ENCODE measurements at places on chromosomes 16 and 17.

GRCh38 chr17:64687961-64688360, 25.9 kb upstream of the SMURF2 start:
- no peak for DNase-seq

DNA sequence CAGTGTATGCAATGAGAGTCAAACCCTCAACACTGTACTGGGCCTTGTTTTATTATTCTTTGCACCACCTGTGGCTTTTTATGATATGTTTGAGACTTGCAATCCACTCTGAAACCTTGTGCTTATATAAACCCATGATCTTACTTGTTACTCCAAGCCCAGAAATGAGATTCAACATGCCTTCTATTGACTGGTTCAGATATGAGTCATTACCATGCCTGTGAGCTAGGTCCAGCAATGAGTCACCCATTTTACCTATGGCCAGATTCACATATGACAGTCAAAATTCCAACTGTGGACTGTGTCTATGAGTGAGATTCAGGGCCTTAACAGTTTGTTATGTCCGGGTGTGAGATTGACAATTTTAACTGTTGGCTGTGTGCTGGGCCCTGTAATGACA, 1846.1 kb downstream of the TP53TG3F start:
- no peak for DNase-seq

GRCh38 chr16:60744198-60744597, 1292.0 kb downstream of the CDH8 start:
- DNase-seq = no peak

DNA sequence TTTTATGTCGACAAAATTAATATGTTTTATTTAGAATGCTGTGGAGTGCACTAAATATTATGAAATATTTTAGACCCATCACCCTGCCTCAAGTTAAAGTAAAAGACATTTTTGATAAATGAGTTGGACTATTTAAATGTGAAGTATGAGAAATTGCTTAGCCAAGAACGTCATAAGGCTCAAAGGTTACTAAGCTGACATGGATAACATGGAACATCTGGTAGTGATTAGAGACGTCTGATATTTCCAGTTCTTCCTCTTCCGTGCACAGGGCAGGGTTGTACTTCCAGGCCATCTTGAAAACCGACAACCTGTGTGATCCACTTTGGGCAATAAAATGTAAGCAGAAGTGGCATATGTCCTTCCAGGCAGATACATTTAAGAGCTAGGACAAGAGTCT, 7.2 kb upstream of the CCL8 start:
- DNase-seq = no peak

DNA sequence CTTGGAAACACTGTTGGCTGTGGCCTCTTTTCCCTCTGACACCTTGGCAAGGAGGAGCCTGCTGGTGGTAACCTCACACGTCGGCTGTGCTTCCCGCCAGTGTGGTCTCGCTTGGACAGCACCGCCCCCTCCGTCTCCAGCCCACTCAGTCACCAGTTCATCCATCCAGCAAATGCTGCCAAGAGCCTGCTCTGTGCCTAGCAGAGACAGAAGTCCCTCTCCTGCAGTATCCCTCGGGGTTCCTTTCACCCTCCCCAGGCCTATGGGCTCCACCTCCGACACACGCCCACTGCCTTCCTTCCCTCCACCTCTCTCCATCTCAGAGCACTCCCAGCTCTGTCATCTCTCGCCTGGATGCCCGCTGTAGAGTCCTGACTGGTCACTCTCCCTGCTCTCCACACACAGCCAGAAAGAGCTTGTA, 12.3 kb downstream of the CACNG4 start:
- no peak for DNase-seq

GRCh38 chr17:43768382-43768781, 9.8 kb upstream of the SOST start:
- no peak for DNase-seq

DNA sequence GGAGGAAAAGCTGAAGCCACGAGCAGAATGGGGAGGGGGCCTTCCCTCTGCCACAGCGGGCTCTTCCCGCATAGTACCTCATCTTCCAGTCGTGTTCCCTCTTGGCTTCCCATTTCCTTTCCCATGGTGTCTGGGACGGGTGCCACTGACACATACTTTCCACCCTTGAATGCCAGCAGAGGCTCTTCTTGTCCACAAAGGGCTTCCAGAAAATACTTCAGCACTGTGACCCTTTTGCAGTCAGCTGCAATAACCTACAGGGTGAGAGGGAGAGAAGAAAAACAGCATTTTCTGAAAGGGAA, 30.7 kb downstream of the HIC1 start:
- no peak for DNase-seq

DNA sequence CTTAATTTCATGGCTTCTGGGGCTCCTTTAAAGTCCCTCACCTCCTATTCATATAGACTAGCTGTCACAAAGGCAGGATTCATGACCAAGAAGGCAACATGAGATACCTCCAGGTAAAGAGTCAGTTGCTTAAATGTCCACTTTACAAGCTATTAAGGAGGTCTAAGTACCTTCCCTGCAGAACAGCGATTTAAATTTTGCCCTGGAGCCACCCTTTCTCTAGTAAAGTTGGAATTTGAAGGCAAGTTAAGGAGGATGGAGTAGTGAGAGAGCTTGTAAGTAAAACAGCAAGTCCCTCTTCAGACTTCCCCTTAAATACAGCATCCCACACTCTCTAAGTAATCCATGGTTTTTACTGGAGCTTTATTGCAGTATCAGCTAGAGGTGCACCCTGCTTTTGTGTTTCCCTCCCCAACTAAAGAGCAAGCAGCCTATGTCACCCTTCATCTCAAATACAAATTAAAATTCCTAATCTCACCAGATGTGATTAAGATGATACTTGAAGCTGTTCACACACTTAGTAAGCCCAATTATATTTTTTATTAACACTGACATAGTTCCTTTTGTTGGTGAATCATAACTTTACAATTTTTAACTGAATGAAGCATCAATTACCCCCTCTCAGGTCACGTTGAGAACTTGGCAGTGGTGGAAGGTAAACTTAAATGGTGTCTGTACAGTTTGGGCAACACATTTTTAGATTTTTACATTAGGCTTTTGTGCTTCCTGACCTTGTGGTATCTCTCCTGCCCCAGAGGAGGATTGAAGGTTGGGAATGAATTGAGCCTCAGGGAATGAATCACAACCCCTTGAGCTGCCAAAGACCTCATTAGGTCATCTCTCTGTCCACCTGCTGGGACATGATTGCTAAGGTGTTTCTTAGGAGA, 108.9 kb downstream of the TANGO6 start:
- DNase-seq = no peak

DNA sequence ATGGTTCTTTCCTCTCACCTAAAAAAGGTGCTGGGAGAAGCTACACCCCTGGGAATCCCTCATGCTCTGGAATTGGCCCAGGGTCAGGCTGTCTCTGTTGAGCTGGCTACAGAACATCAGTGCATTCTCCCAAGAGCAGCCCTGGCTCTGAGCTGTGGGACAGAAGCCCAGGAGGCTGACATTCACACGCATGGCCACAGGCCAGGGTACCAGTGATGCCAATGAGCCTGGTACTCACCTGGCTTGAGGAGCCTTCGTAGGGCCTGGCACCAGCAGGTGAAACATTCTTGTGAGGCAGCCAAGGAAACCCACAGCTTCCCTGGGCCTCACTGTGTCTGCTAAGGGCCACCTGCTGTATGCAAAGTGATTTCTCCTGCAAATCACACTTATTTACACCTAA, 121.7 kb upstream of the CCL2 start:
- DNase-seq = no peak

DNA sequence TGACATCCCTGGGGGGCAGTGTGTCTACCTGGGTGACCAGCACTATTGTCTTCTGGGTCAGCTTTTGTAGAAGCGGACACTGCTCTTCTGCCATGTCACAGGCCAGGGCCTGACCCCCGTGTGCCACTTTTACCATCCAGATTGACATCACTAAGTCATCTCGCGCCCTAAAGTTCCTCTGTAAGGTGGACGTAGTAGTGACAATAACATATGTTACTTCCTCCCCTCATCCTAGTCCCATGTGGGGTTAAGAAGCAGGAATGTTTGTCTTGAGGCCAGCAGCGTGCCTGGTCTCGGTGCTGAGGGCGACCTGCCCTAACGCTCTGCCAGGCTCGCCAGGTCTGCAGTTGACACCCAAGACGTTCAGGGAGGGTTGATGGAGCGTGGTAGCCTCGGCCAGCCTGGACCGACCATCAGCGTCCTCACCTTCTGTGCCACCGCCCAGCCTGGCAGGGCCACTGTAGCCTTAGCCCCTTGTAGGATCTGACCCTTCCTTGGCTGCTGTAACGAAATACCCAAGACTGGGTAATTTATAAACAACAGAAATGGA, 20.7 kb downstream of the GAA start:
- no peak for DNase-seq

DNA sequence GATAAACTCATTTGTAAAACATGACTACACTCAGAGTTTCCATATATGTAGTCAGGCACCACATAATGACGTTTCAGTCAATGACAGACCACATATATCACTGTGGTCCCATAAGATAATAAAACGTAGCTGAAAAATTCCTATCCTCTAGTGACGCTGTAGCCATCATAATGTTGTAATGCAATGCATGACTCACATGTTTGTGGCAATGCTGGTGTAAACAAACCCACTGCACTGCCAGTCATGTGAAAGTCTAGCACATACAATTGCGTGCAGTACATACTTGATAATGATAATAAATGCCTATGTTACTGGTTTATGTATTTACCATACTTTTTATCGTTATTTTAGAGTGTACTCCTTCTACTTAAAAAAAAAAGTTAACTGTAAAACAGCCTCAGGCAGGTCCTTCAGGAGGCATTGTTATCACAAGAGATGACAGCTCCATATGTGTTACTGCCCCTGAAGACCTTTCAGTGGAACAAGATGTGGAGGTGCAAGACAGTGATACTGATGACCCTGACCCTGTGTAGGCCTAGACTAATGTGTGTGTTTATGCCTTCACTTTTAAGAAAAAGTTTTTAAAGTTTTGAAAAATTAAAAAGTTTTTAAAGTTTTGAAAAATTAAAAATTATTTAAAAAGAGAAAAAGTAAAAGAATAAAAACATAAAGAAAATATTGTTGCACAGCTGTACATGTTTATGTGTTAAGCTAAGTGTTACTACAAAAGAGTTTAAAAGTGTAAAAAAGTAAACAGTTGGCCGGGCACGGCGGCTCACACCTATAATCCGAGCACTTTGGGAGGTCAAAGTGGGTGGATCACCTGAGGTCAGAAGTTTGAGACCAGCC, 9.0 kb downstream of the STAT5B start:
- no peak for DNase-seq

DNA sequence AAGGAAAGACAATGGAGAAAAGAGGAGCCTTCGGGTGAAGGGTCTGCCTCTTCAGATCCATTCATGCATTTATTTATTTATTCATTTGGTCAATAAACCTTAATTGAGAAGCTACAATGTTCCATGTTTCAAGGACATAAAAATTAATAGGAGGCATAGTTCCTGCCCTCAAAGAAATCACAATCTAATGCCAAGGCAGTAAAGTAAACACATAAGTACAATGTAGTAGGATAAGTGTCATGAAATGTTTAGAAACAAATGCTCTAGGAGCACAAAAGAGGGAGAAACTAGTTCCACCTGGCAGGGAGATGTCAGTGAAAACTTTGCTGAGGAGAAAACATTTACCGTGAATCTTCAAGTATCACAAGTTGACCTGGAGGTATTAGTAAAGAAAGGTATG, 103.5 kb upstream of the NOG start:
- no peak for DNase-seq

- no peak for DNase-seq
These were observed 67.4 kb downstream of the CDH11 start for GRCh38 chr16:65054457-65054856.

DNA sequence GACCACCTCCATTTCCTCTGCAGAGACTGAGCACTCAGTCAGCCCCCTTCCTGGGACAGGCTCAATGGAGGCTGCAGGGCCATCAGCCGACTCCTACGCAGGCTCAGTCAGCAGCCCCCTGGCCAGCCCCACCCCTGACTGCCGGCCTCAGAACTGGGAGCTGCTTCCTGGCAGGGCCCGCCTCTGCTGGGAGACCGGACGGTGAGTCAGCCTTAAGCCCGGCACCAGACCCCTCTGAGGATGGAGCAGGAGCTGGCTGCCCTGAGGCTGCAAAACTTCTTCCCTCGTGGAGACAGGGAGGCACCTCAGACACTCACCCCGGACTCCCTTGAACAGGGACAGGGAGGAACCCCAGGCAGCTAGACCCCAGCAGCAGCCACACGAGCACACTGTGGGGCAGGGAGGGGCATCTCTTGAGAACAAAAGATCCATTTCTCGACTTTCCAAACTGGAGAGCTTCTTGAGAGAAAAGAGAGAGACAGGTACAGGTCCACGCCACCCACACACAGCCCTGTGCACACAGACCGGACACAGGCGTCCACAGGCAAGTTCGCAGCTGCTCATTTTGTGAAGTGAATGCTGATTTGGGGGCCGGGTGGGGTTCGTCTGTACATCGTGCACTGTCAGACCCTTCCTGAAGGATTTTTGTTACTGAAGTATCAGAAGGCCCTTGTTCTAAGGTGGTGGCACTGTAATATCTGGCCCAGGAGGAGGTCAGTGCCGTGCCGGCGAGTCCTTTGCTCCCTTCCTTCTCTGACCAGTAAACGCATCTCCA, 1.3 kb upstream of the TUBB3 start:
- peak; percentile 44 for DNase-seq

DNA sequence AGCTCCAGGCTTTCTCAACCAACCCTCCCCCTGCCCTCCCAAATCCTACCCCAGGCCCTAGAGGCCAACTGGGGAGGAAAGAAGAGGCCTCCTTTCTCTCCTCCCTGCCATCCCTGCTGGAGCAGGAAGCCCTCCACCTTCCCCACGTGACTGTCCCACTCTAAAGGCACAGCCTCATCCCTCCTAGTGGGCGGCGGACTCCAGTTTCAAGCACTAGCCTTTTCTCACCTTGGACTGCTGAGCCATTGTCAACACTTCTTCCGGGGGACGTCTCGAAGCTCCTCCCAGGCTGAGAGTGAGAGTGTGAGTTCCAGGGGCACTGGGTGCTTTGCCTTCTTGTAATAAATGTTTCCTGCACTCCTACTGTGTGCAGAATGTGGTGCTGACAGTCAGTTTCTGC, 21.4 kb upstream of the IRX6 start:
- no peak for DNase-seq
